ENCODE measurements at places on chromosomes 4 and X. TPM values are rescaled to one million over a fixed set of nuclear protein-coding genes. Genes with fewer than 3 reads are reported as not detected.

The XAGE1B gene
- not detected for polyA plus RNA-seq

The MAGEB1 gene
- polyA plus RNA-seq: not detected

The EMCN gene
- not detected for polyA plus RNA-seq

The MAGEC1 gene
- polyA plus RNA-seq: not detected

The FRMD7 gene
- polyA plus RNA-seq: not detected

The KIF4A gene
- polyA plus RNA-seq: not detected

The HPSE gene
- polyA plus RNA-seq: 0.54 TPM

The RHOXF2 gene
- not detected for polyA plus RNA-seq

The ITIH6 gene
- not detected for polyA plus RNA-seq

The PALLD gene
- polyA plus RNA-seq: 0.31 TPM

The KLB gene
- 0.09 TPM for polyA plus RNA-seq

The RIPPLY1 gene
- polyA plus RNA-seq: not detected

The HEPH gene
- polyA plus RNA-seq: not detected

The CLTRN gene
- not detected for polyA plus RNA-seq

The PASD1 gene
- polyA plus RNA-seq: not detected

The DMRTC1 gene
- 1.0 TPM for polyA plus RNA-seq

The P2RY4 gene
- not detected for polyA plus RNA-seq

The GPC4 gene
- not detected for polyA plus RNA-seq

The GRIA2 gene
- polyA plus RNA-seq: not detected

The PCDH7 gene
- polyA plus RNA-seq: not detected

The TRIM75 gene
- polyA plus RNA-seq: not detected

The TSPAN6 gene
- 0.19 TPM for polyA plus RNA-seq

The PNCK gene
- polyA plus RNA-seq: not detected

The FOXP3 gene
- 0.09 TPM for polyA plus RNA-seq

The TBC1D25 gene
- polyA plus RNA-seq: 22.8 TPM

The KCNIP4 gene
- polyA plus RNA-seq: 0.10 TPM

The RNF113A gene
- 66.2 TPM for polyA plus RNA-seq

The TLR8 gene
- polyA plus RNA-seq: 0.20 TPM

The AMBN gene
- not detected for polyA plus RNA-seq

The RTL9 gene
- polyA plus RNA-seq: not detected

The GYPE gene
- 5.6 TPM for polyA plus RNA-seq

The PDHA2 gene
- not detected for polyA plus RNA-seq

The SHROOM2 gene
- polyA plus RNA-seq: not detected

The EREG gene
- polyA plus RNA-seq: not detected

The KDR gene
- not detected for polyA plus RNA-seq

The GLRB gene
- not detected for polyA plus RNA-seq

The PITX2 gene
- polyA plus RNA-seq: not detected

All from IgD-negative memory B cell (primary cell).